ENCODE measurements at places on chromosomes 5 and 9.

DNA sequence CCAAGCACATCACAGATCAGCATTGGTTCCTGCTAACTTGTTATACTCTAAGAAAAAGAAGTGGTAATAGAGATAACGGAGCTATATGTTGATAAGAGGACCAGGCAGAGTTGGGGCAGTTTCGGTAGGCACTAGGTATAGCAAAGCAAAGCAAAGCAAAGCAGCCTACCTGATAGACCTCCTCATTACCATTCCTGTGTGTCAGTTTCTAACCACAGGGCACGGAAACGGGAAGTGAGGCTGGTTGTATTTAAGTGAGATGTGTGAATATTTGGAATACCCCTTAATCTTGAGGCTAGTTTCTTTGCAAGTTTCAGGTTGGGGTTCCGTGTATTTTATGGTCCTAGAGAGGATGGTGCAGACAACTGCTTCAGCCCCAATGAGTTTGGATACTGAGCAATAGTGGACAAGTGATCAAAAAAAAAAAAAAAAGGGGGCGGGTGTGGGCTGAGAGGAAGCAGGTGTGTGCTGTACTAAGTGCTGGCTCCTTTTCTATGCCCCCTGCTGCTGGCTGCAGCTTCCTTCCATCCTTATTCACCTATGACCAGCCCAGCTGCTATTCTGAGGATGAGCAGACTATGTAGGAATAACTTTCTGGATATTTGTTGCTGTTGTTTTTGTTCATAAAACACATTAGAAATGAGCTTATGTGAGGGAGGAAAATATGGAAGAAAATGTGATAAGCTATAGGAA, 183.3 kb downstream of the SH3GL2 start:
- no peaks in the 10 kb centered on the region for H3K4me1 ChIP-seq
- no peak overlapping the region for H3K27ac ChIP-seq
- H3K36me3 ChIP-seq = no peaks in the 10 kb centered on the region
- no peak for DNase-seq

GRCh38 chr5:40381016-40381415, 298.7 kb upstream of the PTGER4 start:
- H3K36me3 ChIP-seq = no peaks in the 10 kb centered on the region
- H3K4me3 ChIP-seq = no peak overlapping the region
- H3K27me3 ChIP-seq = no peaks in the 10 kb centered on the region
- peaks cover 38% of the 10 kb centered on the region for H3K4me1 ChIP-seq
- H3K27ac ChIP-seq = no peak overlapping the region

DNA sequence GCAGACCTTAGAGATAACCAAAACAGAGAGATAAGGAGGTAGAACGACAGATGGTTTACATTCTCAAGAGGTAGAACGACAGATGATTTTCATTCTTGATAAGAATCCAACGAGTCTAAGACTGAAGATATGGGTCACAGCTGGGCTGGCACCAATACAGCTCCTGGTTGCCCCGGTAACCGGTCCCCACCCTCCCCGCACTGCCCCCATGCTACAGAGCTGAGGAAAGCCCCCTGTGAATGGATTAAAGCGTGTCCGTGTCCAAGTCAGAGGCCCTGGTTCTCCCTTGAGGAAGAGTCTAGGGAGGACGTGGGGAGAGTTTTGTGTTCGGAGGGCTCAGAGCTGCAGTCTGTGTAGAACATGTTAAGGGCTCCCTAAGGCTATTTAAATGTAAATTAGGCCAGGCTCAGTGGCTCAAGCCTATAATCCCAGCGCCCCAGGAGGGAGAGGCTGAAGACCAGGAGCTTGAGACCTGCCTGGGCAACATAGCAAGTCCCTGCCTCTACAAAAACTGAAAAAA, 8.1 kb downstream of the IDNK start:
- no peak overlapping the region for H3K27ac ChIP-seq
- H3K4me1 ChIP-seq = peaks cover 3% of the 10 kb centered on the region
- H3K27me3 ChIP-seq = no peaks in the 10 kb centered on the region
- H3K4me3 ChIP-seq = no peak overlapping the region
- peaks cover 7% of the 10 kb centered on the region for H3K36me3 ChIP-seq
- no peak for DNase-seq

DNA sequence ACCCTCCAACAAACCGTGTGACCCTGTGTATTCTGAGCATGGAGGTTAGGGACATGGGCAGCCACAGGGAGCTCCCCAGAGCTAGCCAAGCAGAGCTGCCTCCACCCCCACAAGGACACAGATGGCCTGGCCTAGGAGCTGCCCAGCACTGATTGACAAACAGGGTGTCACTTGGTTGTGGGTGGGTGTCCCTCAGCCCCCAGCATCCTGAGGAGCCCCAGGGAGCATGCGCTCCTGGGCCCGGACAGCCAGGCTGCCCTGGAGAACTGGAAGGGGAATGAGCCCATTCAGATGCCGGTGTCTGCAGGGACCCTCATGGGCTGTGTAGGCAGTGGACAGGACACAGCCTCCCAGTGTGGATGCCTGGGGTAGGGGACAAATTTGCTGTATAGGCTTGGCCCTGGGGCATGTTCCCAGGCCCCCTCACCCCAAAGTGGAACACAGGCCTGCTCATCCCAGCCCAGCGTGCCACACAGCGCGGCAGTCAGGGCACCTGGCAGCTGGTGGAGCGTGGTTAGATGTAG, 124.8 kb upstream of the LMX1B start:
- no peak for DNase-seq
- no peak overlapping the region for H3K4me3 ChIP-seq
- no peaks in the 10 kb centered on the region for H3K36me3 ChIP-seq

GRCh38 chr5:4027088-4027734, 431.6 kb downstream of the IRX1 start:
- H3K4me1 ChIP-seq = no peaks in the 10 kb centered on the region
- no peaks in the 10 kb centered on the region for H3K27me3 ChIP-seq
- no peaks in the 10 kb centered on the region for H3K36me3 ChIP-seq
- no peak overlapping the region for H3K4me3 ChIP-seq
- DNase-seq = no peak
- H3K27ac ChIP-seq = no peak overlapping the region

GRCh38 chr9:111298111-111298510, 31.9 kb downstream of the OR2K2 start:
- H3K27ac ChIP-seq = peak overlapping the region; percentile 49
- H3K27me3 ChIP-seq = no peaks in the 10 kb centered on the region
- peaks cover 24% of the 10 kb centered on the region for H3K4me1 ChIP-seq
- no peak overlapping the region for H3K4me3 ChIP-seq

DNA sequence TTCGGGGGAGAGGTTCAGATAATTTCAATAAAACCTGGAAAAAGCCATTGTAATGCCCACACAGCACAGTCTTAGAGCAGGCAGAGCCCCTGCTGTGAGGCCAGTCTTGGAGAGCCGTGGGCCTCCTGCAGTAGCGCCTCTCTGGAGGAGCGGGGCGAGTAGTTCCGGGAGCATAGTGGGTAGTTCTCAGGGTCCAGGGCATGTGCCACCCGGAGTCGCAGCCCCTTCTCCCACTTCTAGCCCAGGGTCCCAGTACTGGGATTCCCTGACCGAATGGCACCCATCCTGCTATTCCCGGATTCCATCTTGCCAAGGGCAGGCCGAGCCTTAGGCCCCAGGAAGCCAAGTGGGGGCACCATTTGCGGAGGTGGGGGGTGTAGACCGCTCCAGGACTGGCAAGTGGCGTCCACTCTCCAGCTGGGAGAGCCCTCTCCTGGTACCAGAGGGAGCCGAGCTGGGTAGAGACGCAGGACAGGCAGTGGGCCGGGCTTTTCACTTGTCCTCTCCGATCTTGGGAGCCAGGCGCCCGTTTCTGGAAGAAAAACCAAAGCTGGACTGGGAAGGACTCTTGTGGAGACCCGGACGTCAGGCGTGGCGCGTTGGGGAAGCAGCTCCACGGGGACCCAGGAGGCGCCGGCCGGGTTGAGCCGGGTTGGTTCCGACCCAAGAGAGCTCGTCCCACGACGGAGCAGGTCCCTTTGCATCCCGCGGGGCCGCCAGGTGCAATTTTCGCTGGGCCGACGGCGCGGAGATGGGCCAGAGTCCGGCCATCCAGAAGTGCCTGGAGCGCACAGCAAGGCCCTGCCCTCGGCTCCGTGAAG, 12.1 kb downstream of the PROP1 start:
- no peak overlapping the region for H3K4me3 ChIP-seq
- H3K27ac ChIP-seq = no peak overlapping the region
- no peaks in the 10 kb centered on the region for H3K36me3 ChIP-seq
- H3K27me3 ChIP-seq = peaks cover 8% of the 10 kb centered on the region
- H3K4me1 ChIP-seq = no peaks in the 10 kb centered on the region
- DNase-seq = no peak

GRCh38 chr5:91000743-91001142, 382.4 kb downstream of the ARRDC3 start:
- no peak overlapping the region for H3K4me3 ChIP-seq
- no peaks in the 10 kb centered on the region for H3K27me3 ChIP-seq
- no peaks in the 10 kb centered on the region for H3K4me1 ChIP-seq
- DNase-seq = no peak
- H3K27ac ChIP-seq = no peak overlapping the region
- peaks cover 2% of the 10 kb centered on the region for H3K36me3 ChIP-seq

GRCh38 chr5:1217596-1218206, 7.5 kb upstream of the SLC6A18 start:
- DNase-seq = no peak
- H3K27me3 ChIP-seq = peaks cover 8% of the 10 kb centered on the region
- no peak overlapping the region for H3K27ac ChIP-seq
- H3K4me3 ChIP-seq = no peak overlapping the region
- H3K4me1 ChIP-seq = no peaks in the 10 kb centered on the region

DNA sequence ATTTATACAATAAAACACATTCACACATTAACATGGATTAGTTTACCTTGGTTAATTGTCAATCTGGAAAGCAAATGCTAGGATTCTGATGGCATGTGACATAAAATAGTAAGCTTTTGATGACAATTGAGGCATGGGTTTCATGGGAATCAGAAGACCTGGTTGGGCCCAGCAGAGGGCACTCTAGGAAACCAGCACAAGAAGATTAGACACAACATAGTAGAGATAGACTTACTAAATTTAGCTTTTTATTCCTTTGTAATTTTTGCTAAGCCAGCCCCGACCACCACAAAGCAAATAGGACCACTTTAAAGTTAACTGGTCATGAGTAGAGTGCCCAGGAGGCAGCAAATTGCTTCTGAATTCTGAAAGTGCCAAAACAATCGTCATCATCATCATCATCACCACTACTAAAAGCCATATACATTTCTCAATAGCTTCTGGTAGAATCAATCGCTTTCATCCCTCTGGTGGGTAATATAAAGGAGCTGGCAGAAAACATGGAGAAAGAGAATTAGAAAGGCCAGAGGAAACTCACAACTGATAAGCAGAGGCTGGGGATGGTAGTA, 163.2 kb downstream of the ARRDC3 start:
- no peaks in the 10 kb centered on the region for H3K36me3 ChIP-seq
- H3K4me3 ChIP-seq = no peak overlapping the region
- no peak overlapping the region for H3K27ac ChIP-seq
- no peaks in the 10 kb centered on the region for H3K4me1 ChIP-seq
- H3K27me3 ChIP-seq = no peaks in the 10 kb centered on the region

- no peaks in the 10 kb centered on the region for H3K36me3 ChIP-seq
- H3K4me3 ChIP-seq = no peak overlapping the region
- H3K27ac ChIP-seq = no peak overlapping the region
- DNase-seq = no peak
These were observed 43.6 kb downstream of the CDO1 start for GRCh38 chr5:115772731-115773475.

GRCh38 chr9:93575796-93576257, 557 bp upstream of the PHF2 start:
- DNase-seq = peak; percentile 86
- H3K27me3 ChIP-seq = no peaks in the 10 kb centered on the region
- H3K36me3 ChIP-seq = peaks cover 3% of the 10 kb centered on the region
- H3K4me3 ChIP-seq = peak overlapping the region; percentile 95

DNA sequence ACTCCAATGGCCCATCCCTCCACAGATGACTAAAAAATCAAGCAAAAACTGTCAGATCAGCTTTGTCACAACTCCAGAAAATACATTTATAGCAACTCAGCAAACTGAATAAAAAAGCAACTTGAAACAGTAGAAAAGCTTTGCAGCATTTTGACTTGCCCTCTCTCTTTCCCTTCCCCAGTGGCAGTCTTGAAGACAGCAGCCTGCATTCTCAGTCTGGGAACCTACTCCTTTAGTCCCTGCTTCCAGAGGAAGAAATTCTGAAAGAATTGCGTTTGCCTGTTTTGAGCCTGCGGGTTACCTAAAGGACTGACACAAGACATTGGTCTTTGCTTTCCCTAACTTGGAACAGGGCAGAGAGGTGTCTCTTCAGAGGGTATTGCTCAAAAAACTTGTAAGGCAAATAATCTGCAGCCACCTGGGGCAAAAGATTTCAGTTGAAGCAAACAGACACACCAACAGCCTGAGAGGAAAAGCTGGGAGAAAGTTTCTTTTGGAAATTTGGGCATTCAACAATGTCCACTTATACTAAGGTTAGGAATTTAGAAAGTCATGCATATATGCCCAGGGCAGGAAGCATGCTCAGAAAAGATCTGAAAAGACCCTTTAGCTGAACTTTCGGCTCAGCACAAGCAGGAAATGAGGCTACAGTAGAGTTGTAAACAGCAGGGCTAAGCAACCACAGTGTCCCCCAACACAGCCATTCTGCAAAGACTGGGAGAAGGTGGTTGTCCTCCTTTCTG, 15.2 kb upstream of the SLC35D2 start:
- no peak overlapping the region for H3K27ac ChIP-seq
- H3K4me3 ChIP-seq = no peak overlapping the region
- no peaks in the 10 kb centered on the region for H3K27me3 ChIP-seq
- DNase-seq = no peak
- peaks cover 5% of the 10 kb centered on the region for H3K4me1 ChIP-seq

GRCh38 chr5:52743970-52744369, 43.7 kb upstream of the ITGA1 start:
- no peak overlapping the region for H3K4me3 ChIP-seq
- peak overlapping the region; percentile 57 for H3K27ac ChIP-seq
- H3K4me1 ChIP-seq = peaks cover 48% of the 10 kb centered on the region
- H3K36me3 ChIP-seq = no peaks in the 10 kb centered on the region
- no peaks in the 10 kb centered on the region for H3K27me3 ChIP-seq
- DNase-seq = no peak

GRCh38 chr9:77712533-77713130, 64.5 kb upstream of the GNA14 start:
- peak overlapping the region; percentile 98 for H3K27ac ChIP-seq
- H3K36me3 ChIP-seq = peaks cover 14% of the 10 kb centered on the region
- peaks cover 76% of the 10 kb centered on the region for H3K4me1 ChIP-seq

- no peak for DNase-seq
- H3K4me3 ChIP-seq = no peak overlapping the region
- no peak overlapping the region for H3K27ac ChIP-seq
- H3K36me3 ChIP-seq = peaks cover 30% of the 10 kb centered on the region
- H3K4me1 ChIP-seq = no peaks in the 10 kb centered on the region
These were observed 37.4 kb downstream of the P4HA2 start for GRCh38 chr5:132190161-132190817.

- peaks cover 5% of the 10 kb centered on the region for H3K4me1 ChIP-seq
- H3K36me3 ChIP-seq = no peaks in the 10 kb centered on the region
- H3K27me3 ChIP-seq = no peaks in the 10 kb centered on the region
- no peak for DNase-seq
These were observed 31.7 kb upstream of the SCAMP1 start for GRCh38 chr5:78328585-78329173.

DNA sequence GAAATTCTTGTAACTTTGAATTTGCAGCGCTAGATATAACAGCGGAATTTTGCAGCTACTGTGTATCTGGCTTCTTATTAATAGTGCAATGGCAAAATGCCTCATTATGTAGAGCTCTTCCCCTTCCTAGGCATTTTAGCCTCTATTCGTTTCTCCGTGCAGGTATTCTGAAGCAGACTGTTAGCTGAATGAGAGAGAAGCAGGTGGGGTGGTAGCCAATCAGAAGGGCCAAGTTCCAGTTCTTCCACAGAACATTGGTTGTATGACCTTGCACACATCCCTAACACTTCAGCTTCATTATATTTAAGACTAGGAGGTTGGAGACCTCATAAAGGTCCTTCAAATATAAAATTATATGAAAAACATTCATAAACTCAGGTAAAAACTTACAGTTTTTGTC, 1.2 kb upstream of the VPS13A start:
- H3K27me3 ChIP-seq = no peaks in the 10 kb centered on the region
- no peak for DNase-seq
- H3K4me3 ChIP-seq = no peak overlapping the region
- no peaks in the 10 kb centered on the region for H3K36me3 ChIP-seq
- no peak overlapping the region for H3K27ac ChIP-seq
